ENCODE measurements at places on chromosomes 2 and 18.

GRCh38 chr2:147351784-147352183 lies 493.0 kb upstream of the ACVR2A start:
- DNase-seq, result no peak

- no peak for DNase-seq
Observed at GRCh38 chr2:181036848-181037603, 56.6 kb downstream of the UBE2E3 start.

GRCh38 chr2:59034837-59035236 lies 793.7 kb upstream of the FANCL start:
- no peak for DNase-seq

GRCh38 chr2:54497763-54498680 lies 41.9 kb downstream of the SPTBN1 start:
- DNase-seq, result peak; percentile 36

DNA sequence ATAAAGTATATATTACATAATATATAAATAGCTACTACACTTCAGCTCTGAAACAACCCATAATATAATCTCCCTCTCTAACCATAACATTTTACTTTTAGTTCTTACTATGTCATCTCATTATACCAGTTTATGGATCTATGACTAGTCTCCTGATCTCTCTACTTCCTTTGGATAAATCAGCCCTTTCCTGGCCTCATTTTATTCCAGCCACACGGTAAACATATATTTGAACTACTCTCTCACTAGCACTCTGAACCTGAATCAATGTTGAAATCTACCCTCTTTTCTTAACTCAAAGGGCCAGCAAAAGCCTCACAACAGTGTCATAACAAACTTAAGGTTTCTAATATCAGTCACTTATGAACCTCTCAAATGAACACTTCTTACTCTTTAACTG lies 62.6 kb downstream of the BAZ2B start:
- no peak for DNase-seq

DNA sequence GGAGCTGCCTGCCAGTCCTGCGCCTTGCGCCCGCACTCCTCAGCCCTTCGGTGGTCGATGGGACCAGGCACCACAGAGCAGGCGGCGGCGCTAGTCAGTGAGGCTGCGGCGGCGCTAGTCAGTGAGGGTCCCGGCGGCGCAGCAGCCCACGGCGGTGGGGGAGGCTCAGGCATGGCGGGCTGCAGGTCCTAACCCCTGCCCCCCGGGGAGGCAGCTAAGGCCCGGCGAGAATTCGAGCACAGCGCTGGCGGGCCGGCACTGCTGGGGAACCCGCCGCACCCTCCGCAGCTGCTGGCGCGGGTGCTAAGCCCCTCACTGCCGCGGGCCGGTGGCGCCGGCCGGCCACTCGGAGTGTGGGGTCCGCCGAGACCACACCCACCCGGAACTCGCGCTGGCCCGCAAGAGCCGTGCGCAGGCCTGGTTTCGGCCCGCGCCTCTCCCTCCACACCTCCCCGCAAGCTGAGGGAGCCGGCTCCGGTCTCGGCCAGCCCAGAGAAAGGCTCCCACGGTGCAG lies 867.4 kb downstream of the DSC3 start:
- no peak for DNase-seq

DNA sequence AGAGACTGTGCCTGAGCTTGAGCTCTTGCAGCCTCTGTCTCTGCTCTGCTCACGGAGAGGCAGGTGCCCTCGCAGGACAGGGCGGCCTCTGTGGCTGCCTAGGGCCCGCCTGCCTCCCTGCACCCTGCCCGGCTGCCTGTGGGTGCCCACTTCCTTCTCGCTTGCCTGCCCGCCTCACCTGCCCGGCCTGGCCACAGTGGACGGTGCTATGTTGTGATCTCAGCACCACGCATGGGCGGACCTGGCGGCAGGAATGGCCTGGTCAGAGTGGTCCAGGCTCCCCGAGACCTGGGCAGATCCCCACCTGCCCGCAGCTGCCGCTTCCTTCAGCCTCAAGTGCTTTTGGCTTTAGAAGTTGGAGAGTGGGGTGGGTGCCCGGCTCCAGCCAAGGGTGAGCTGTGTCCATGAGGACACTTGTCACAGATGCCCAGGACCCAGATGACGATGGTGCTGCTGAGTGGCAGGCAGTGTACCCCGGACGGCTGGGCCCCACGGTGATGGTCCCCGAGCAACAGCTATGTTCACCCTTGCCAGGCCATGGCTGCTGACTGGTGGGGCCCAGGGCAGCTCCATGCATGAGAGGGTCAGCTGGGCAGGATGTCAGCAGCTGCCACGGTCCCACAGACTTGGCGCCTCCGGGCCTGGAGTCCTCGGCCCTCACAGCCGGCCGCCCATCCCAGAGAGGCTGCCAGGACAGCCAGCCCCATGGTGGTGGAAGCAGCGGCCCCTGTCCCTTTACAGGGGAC lies 25.3 kb downstream of the RTP5 start:
- no peak for DNase-seq

DNA sequence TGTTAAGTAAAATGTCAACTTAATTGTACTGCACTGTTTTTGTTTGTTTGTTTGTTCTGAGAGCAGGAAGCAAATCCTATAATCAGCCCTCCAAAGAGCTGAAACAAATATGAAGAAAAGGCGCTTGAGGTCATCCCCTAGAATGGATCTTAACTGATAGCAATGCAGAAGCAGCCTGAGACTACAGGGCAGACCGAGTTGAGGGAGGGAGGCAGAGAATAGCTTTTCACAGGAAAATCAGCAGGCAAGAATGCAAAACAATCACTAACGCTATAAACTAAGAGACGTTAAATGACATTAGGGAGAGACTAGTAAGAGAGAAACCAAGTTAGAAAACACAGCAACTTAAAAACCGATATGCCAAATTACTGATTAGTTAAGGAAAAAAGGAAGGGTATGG lies 37.2 kb downstream of the GALNT1 start:
- no peak for DNase-seq

DNA sequence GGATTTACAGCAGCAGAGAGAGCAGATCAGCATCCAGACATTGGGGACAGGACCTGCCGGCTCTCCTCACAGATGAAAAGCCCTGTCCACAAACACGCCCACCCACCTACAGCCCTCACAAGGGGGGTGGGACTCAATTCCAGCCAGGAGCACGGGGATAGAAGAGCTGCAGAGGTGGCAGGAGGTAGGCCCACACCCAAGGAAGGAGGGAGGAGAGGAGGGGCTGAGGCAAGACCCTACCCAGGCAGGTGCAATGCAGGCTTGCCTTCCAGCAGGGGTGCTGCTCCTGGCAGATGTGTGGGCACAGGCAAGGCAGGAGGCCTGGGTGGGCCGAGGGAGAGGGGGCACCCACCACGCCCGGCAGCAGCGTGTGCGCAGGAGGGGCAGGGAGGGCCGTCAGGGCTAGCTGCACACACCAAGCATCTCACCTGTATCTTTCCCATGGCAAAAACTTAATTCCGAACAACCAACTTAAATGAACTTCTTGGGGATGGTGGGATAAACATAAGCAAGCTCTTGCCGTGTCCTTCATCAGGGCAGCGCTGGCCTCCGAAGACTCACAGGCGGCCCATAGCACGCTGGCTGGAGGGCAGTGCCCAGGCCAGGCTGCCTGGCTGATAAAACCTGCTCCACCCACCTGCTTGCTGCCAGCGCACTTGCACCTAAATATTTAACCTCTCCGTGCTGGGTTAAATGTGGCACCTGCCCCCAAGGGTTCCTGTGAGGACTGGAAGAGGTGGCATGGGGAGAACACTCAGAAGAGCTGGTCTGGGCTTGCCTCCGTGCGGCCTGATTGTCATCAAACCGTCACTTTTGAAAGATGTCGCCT lies 219.5 kb downstream of the HDAC4 start:
- DNase-seq, result no peak

DNA sequence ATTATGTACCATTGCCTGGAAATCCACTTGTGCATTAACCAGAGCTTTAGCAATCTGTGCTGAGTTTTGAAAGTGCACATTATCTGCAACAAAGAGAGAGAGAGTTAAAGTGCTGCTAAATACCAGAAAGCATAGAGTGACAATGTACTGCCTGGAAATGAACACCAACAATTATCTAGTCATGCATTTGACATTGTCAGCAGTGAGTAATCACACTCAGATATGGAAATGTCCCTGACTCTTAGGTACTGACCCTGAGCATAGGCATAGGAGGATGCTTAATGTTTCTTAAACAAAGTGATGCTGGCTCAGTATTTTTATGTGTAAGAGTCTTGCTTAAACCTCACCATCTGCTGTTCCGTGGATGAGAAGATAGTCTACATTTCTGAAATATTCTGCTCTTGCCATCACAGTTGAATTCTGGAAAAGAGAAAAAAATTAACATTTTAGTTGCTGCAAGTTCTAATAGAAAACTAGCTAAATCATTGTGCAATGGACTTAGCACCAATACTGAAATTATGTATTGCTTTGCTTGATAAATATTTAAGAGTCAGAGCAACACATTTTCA lies 20.8 kb upstream of the GCG start:
- DNase-seq, result no peak

DNA sequence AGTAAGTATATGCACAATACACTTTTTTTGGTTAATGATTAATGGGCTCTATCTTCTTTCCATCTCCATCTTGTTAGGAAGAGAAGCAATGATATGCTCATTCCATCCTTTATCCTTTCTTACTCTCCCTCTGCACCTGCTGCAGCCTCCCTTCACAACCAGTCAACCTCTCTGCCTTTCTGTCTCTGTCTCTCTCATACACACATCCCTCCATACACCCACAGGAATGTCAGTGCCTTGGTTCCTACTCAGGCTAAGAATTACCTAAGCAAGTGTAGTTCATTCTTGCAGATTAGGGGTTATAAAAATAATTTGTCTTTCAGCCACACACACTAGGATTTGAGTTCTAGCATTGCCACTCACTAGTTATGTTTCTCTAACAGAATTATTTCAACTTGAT lies 45.6 kb downstream of the MAP2 start:
- no peak for DNase-seq

DNA sequence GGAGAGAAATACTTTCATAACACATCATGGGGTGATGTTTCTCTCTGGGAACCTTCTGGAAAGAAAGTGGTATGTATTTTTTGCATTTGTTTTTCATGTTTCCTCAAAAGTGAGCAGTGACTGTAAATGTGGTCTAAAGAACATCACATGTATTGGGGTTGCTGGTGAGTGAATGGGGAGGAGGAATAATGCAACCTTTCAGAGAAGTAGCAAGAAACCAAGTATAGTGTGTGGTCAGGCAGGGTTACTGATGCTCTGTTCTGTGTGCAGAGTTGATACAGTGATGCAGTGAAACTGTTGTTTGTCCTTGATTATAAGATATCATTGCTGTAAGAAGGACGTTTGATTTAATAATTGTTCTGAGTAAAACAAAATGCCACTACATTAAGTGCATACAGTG lies 24.1 kb downstream of the ADNP2 start:
- no peak for DNase-seq

GRCh38 chr2:156445296-156446220 lies 9.4 kb downstream of the GPD2 start:
- no peak for DNase-seq

DNA sequence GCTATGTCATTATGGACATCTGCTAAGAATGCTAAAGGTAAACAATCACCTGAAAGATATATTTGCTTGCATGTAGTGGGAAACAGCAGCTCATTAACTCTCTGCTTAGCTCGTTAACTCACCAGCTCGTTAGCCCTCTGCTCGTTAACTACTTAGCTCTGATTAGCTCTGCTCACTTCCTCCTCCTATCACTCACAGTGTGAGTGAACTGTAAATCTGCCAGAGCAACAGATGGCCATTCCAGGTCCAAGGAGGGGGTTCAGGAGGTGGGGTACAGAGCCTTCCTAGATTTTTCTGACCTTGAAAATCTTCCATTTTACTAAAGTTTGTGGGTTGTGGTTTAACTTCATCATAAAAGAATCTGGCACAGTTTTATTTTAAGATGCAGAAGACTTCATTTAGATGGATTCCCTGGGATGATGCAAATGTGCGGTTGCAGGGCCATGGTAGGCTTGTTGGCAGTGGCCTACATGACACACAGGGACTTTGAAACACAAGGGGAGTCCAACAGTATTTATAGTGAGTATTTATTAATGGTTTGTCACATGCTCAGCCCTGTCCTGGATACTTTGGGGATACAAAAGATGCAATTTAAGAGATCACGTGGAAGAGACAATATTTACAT lies 1633.7 kb upstream of the CELF4 start:
- DNase-seq, result no peak

DNA sequence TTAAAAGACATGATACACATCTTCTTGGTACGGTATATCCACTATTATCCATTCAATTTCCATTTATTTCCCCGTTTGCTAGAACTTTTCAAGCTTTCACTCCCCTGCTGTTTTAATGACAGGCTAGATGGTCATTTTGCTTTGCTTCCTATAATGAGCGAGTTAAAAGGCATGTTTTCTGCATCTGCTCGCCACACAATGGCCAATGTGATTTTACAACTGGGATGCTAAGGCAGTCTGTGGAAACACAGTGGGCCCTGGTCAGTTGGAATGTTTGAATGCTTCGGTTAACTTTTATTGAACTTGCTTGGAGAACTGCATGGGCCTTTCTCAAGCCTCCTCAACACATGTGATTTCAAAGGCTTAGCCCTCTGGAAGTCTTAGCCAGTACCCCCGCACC lies 48.4 kb upstream of the TNP1 start:
- DNase-seq, result no peak

DNA sequence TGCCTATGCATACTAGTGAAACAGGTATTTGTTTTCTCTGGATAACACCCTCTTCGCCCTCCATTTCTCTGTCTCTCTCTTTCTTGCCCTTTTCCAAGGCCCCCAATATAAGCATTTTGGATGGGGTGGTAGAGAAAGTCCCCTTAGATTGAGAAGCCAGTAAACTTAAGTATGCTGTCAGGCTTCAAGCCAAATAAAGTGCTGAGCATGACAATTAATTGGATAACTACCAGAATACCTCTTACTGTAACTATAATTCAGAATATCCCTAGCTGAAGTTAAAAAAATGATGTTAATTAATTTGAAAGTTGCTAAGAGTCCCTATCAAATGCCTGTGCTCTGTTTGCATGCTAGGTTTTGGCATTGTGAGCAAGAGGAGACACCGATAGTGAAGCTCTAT lies 324.8 kb downstream of the PARD3B start:
- no peak for DNase-seq

DNA sequence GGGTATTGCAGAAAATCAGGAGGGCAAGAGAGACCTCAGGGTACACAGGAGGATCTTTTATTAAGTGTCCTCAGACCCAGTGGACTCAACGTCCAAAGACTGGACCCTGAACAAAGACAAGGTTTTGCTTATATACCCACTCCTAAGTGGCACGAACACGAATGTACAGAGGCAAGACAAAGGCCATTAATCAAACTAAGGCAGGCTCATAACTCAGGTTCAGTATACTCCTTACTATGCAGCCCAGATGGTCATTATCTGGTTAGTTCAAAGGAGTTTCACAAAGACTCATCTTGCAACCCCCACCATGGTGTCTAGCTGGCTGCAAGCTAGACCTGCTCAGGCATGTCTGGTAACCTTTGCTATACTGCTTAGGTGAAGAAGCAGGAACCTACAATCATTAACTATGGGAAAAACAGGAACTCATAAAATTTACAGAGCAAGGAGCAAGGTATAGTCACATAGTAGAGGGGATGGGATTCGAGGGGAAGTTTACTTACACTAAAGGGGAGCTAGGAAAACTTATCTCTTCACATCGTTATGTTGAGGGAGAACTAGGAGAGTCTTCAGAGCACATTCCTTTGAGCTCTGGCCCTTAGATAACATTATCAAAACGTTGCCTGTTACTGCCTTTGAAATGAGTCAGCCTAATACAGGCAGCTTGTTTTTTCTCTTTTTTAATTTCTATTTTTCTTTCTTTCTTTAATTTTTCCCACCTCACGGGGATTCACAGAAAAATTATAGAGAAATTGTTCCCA lies 33.9 kb downstream of the SLC4A3 start:
- no peak for DNase-seq
